ENCODE measurements at places on chromosomes 12 and 14. TPM values are rescaled to one million over a fixed set of nuclear protein-coding genes. Genes with fewer than 3 reads are reported as not detected.

GRCh38 chr14:103115845-103116572 lies 7.3 kb upstream of the TNFAIP2 start:
- DNase-seq = no peak

DNA sequence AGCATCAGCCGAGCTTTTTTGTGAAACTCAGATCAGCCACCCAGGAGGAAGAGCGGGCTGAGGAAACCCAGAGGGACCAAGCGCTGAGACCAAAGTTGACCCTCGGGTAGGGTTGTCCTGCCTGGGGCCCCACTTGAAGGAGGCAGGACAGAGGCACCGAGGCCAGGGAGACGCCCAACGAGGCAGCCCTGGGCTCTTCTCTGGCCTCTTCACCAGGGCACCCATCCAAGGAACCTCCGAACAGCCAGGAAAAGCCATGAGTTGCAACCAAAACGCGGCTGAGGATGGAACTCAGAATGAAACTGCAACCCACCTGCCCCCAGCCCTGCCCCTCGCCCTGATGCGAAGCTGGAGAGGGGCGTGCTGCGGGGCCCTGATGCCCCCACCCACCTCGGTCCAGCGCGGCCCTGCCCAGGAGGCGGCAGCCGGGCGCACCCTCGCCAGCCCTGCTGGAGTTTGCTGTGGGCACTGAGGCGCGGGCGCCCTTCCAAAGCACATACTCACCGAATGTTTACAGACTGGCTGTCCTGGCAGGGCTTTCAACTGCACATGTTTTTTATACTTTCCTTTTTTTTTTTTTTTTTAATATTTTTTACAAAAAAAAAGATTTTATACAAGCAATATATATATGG lies 41.9 kb downstream of the JDP2 start:
- DNase-seq = no peak

- no peak for DNase-seq
Observed at GRCh38 chr14:52950410-52950897, 396 bp downstream of the FERMT2 start.

DNA sequence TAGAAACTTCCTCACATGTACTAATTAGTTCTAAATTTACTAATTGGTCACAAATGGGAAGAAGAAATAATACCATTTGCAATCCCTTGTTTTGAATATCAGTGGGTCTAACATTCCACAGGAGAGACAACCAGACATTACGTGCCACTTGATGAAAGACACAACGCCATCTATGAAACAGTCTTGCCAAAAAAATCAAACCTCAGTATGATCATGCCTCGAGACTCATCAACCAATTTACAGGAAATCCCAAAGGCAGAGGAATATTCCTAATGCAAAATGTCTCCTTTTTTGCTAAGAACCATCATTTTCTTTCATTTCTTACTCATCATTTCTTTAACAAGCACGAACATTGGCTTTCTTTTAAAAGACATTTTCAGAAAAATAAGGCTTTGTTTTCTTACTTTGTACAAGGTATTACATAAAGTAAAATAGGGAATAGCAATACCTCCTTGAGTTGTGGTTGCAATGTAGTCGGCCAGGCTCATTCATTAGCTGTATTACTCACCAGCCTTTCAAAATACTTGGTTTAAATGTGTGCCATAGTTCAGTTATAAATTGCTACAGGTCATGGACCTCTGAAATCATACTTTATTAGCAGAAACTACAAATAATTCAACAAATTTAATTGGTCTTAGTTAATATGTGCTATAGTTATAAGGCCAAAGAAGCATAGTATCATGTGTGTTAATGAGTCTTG lies 436.2 kb upstream of the FLRT2 start:
- DNase-seq = no peak

HOXC11 gene
- 3.2 TPM for polyA plus RNA-seq

GALNT16 gene
- 1.7 TPM for polyA plus RNA-seq

SERPINA3 gene
- 0.91 TPM for polyA plus RNA-seq
